ENCODE measurements at places on chromosomes 5 and 9.

DNA sequence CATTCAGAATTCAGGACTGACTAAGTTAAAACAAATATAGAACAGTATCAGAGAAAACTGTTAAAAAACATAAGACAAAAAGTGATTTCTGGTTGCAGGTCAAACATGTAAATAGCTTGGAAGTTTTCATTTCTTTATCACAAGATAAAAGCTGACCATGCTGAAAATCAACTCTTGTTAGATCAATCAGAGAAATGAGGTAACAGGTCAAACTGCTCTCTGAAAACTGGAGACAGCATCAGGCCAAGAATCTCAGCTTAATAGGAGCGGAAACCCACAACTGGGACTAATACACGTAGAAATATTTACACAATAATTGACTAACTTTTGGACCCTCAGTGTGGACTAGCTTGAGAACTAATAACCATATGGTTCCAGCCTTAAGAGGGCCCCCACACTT lies 1012.8 kb upstream of the EDIL3 start:
- DNase-seq = no peak

DNA sequence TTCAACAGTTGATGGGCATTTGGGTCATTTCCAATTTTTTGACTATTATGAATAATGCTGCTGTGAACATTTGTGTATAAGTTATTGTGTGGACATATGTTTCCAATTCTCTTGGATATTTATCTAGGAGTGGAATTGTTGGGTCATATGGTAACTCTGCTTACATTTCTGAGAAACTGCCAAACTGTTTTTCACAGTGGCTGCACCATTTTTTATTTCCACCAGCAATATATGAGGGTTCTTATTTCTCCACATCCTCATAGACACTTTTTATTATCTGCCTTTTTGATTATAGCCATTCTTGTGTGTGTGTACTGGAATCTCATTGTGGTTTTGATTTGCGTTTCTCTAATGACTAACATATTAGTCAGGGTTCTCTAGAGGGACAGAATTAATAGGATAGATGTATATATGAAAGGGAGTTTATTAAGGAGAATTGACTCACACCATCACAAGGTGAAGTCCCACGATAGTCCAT lies 14.7 kb upstream of the MED27 start:
- no peak for DNase-seq

DNA sequence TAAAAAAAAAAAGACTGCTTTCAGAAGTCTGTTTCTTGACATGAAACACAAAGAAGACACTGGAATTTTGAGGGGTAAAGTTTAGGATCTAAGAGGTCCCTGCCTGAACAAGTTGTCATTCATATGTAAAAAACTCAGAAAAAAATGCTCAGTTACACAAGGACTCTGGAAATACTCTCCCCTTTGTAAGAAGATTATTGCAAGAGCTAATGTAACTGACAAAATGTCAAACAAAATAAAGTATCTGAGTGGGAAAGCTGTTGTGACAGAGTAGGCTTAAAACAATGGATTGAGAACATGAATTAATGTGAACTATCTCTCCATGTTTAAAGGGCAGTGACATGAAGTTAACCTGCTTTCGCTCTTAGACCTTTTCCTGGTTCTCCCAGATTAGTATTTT lies 416.7 kb upstream of the TYRP1 start:
- no peak for DNase-seq

DNA sequence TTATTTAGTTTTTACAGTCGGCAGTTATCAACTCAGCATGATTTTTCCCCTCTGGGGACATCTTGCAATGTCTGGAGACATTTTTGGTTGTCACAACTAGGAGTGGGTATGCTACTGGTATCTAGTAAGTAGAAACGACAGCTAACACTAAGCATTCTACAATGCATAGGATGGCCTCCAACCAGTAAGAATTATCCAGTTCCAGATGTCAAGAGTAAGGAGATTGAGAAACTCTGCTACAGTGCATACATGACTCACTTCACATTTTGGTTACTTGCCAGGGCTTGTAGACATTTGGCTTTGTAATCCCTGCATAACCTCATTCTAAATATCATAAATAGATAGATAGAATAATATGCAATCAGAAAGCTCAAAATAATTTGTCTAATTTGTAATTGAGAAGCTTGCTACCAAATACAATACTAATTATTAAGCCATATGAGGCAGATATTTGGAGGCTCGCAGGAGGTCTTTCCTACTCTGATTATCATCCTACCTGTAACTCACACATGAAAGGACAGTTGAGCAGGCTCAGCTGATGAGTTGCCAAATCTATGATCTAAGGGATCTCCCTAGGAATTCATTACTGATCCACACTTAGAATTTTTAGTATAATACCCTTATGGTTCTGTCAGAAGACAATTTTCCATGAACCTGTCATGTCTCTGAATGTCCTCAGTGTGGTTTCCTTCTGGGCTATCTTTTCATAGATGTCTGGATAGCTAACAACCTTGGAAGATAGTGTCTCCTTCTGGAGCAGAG lies 346.9 kb upstream of the TLE4 start:
- no peak for DNase-seq

- DNase-seq = no peak
Observed at GRCh38 chr5:133930813-133931090, 37.7 kb downstream of the C5orf15 start.

DNA sequence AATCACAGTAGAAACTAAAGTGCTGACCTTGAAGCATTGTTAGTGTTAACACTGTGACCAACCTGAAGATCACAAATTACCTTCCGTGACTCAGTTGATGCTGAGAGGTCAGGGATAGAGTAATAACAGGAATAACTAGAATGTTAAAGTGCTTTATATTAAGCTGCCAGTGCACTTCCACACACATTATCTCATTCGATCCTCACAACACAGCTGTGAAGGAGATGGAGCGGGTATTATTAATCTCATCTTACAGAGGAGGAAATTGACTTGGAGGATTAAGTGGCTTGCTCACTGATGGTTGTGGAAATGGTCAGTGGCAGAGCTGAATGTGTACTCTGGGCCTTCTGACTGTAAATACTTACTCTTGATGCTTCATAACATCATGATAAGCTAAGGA lies 252.5 kb upstream of the DMRT1 start:
- DNase-seq = peak; percentile 79

GRCh38 chr5:93403141-93403928 lies 177.7 kb downstream of the NR2F1-AS1 start:
- no peak for DNase-seq

DNA sequence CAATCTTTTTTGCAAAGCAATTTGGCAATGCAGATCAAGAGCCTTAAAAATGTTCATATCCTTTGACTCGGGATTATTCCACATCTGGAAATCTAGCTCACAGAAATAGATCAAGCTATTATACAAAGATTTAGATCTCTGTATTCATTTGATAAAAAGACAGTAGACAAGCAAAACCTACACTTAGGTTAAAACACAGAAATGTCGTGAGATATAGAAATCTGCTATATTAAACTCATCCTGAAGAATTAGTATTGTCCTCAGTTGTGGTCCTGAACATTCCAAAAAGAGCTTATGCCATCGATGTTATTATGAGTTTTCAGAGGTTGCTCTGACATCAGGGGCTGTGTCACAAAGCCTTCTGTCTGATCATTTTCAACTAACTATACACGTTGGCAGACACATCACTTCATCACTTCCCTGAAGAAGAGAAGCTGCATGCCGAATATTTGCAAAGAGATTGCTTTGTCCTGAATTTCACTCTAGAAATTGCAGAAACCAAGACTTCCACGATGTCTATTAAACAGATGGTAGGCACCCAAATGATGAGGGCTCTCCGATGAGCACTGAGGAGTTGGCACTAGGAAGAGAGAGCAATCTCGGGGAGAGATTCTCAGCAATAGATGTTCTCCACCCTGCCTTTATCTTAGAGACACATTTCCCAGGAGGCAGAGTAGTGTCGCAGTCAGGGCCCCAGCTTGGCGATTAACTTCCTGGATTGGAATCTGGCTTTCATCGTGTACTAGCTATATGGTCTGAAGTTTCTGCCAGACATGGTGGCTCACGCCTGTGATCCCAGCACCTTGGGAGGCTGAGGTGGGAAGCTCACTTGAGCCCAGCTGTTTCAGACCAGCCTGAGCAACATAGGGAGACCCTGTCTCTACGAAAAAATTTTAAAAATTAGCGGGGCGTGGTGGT lies 1.9 kb upstream of the UBTD2 start:
- no peak for DNase-seq

GRCh38 chr9:137286975-137287383 lies 9.5 kb downstream of the TOR4A start:
- DNase-seq = peak; percentile 88

GRCh38 chr5:128966846-128967245 lies 1.6 kb downstream of the SLC27A6 start:
- no peak for DNase-seq

GRCh38 chr9:70165006-70165602 lies 93.7 kb upstream of the SMC5 start:
- DNase-seq = peak; percentile 72

DNA sequence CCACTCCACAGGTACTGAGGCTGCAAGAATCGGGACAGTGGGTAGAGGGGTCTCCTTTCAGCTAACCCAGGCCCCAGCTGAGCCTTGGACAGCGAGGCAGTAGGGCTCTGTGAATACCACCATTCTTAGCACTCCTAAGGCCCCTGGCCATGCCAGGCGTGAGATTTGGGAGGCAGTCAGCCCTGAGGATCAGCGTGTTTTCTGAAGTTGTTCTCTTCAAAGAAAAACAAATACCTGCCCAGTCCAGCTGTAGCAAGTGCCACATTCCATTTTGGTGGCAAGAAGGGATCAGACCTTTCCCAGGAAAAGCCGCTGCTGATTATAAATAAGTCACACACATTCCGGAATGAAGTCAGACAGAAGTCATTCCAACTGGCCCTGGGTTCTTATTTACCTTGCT lies 47.8 kb downstream of the RALGPS1 start:
- no peak for DNase-seq

DNA sequence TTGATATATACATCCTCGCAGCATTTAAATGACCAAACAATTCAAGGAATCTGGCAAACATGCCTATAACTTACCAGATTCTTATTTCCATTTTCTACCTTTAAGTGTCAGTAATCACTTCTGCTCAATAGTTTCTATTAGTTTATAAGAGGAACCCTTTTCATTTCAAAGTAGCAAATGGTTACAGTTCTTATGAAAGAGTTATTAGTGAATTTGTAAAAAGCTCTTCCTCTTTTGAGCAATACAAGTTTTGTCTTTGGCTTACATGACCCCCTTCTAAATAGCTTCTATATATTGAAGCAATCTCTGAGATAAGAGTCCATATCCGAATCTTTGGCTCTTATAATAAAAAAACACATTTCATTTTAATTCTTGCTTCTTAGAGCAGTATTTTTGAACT lies 42.0 kb downstream of the ELL2 start:
- DNase-seq = no peak

DNA sequence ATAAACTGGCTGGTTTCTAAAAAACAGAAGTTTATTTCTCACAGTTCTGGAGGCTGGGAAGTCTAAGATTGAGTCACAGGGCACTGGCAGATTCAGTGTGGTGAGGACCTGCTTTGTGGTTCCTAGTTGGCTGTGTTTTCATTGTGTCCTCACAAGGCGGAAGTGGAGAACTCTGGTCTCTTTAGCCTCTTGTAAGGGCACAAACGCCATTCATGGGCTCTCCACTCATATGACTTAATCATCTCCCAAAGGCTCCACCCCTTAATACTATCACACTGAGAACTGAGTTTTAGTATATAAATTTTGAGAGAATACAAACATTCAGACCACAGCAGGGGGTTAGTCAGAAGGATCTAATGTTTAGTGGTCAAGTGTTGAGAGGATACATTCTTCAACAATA lies 208.2 kb downstream of the SEC61B start:
- DNase-seq = no peak

- DNase-seq = no peak
Observed at GRCh38 chr9:20832775-20833174, 148.7 kb downstream of the FOCAD start.

DNA sequence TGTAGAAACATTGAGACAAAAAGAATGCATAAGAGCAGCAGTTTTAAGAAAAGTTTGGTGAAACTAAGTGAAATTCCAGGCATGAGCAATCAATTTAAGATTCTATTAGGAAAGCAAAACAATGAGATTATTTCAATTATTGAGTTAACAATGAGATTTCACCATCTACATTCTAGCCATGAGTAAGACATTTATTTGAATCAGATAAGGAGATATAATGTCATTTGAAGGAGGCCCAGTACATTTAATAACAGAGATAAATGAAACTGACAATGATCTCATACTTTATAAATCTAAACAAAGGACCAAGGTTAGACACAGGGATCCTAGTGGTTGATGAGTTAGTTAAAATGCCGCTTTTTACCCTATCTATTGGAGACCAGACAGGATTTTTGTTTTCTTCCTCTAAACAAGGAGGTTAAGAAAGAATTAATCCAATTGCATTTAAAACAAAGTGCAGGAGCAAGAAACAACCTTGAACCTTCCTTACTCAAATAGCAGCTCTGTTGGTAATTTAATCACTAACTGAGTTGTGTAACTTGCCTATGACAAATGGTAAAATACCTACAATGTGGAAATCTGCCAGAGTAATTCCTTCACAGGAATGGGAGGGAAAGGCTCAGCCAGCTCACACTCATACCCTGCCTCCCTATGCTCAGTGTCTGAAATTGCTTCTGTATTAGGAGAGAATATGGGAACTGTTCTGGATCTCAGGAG lies 103.5 kb upstream of the NR3C1 start:
- no peak for DNase-seq

GRCh38 chr5:179769796-179770195 lies 24.0 kb upstream of the LTC4S start:
- no peak for DNase-seq

GRCh38 chr5:1760231-1760630 lies 39.4 kb downstream of the MRPL36 start:
- DNase-seq = no peak

- no peak for DNase-seq
Observed at GRCh38 chr5:79301046-79301712, 65.2 kb downstream of the JMY start.

DNA sequence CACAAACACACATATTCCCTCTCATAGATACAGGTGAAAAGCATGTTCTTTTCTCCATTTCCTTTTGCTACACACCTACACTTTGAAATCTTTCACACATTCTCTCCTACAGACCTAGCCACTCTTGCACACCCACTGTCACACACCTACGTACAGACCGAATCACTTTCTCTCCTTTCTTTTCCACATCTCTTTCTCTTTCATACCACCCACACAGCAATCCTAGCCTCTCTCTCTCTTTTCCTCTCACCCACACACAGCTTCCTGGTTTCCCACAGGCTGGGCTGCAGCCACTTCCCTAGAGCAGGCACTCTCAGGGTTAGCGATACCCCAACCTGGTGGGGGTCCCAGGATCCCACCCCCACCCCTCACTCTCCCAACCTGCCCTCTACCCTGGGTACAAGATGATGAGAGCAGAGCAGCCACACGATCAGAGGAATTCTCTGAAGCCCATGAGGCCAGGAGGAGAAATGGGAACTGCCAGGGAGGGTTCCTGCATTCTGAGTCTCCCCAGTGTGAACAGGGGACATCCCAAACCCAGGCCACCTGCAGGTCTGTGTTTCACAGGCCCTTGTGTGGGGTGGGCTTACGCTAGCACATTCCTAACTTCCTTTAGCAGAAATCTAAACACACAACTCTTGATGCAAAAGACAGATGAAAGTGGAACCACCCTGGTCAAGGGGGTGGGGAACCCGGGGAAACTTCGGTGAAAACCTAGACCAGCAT lies 17.1 kb upstream of the SYNPO start:
- DNase-seq = no peak

GRCh38 chr5:133119233-133119711 lies 67.5 kb downstream of the HSPA4 start:
- DNase-seq = peak; percentile 81
